ENCODE measurements at places on chromosomes 7 and 10.

- no peak for DNase-seq
These were observed 114.3 kb downstream of the TBXAS1 start for GRCh38 chr7:139943401-139943800.

DNA sequence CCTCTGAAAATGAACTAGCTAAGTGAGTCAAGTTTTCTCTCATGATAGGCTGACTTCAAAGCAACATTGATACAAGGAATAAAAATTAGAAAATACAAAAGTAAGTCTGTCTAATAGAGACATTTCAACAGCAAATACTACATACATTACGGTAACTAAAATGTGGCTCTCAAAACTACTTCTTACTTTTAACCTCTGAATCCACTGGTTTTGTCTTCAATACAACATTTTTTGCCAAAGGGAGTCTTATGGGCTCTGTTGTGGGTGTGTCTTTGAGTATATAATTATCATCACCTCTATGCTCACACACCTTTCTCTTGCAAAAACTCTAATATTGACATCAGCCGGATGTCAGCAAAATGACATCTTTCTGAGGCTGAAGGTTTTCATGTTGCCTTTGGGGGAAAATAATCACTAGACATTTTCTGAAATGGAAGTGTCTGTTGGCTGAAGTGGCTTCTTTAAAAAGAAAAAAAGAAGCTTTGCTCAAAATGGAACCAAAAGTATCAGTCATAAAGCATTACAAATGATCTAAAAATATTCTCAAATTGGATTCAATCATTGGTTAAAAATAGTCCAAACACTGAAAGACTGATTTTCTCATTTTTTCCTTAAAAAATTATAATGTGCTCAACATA lies 41.8 kb upstream of the FAM133B start:
- no peak for DNase-seq

DNA sequence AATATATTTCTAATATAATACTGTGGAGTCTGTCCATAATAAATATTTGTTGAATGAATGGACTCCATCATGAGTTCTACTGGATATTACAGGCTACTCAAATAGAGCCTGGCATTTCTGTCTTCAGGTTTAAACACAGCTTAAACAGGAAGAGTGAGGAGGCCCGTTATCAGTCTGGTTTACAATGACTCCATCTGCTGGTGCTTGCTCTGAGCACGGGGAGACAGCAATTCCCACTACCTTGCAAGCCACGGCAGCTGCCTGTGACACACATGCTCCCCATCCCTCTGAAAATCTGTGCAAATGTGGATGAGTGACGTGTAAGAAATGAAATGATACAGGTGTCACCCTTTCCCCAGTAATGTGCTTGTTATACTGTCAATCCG lies 293.5 kb upstream of the IMMP2L start:
- DNase-seq, result peak; percentile 20

GRCh38 chr7:95501261-95501832 lies 15.6 kb downstream of the ASB4 start:
- DNase-seq, result no peak

DNA sequence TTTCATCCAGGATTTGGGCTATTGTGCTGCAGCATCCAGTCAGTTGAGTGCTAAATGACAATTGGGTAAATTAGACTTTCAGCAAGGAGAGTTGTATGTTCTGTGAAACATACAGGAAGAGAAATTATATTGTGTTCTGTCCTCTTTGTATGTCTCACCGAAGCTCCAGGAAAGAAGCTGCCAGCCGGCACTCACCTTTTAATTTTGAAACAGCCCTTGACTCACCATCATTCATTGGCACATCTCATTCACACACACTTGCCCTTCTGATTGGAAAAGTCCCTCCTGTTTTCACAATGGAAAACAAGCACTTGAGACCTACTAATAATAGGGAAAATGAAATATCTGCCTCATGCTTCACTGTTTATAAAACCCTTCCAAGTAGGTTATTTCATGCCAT lies 495.6 kb downstream of the RPS24 start:
- no peak for DNase-seq

DNA sequence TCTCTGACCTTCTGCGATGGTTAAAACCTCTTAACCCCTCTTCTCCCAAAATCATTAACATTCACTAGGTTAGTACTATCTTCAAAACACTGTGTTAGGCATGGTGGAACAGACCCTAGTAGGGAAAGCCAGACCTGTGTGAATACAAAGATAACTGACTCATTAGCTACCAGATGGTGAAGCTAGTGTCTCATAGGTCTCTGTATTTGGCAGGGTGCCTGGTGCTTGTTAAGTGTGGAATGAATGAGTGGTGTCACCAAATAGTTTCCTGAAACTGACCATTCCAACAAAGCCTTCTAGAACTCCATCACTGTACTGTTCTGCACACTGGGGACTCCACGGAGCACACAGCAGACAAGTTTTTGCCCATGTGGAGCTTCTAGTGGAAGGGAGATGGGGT lies 27.7 kb upstream of the TM9SF3 start:
- DNase-seq, result peak; percentile 88

GRCh38 chr7:133534816-133535215 lies 281.9 kb downstream of the EXOC4 start:
- DNase-seq, result no peak

DNA sequence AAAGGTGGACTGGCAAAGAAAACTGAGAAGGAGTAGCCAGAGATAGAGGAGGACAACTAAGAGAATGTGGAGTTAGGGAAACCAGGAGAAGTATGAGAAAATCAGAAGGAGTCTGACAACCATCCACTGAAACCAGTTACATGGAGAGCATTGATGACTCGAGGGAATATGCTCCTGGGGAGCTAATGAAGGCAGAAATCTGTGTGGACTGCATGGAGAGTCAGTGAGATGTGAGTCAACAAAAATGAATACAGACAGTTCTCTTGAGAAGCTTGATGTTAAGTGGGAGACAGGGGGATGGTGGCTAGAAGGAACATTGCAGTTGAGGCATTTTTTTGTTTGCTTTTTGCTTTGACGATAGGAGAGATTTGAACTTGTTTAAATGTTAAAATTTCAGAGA lies 34.3 kb upstream of the ZNF32 start:
- DNase-seq, result peak; percentile 77

DNA sequence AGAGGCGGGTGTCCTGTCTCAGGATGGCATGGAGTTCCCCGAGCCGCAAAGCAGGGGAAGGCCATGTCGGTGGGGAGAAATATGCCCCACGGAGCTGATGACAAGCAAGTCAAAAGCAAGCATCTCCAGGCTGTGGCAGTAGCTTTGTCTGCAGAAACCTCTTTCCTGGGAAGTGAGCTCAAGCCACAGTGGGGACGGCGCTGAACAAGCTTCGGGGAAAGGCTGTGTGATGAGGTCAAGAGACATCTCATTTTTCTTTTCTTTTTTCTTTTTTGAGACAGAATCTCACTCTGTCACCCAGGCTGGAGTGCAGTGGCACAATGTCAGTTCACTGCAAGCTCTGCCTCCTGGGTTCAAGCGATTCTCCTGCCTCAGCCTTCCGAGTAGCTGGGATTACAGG lies 62.6 kb downstream of the ELFN1 start:
- no peak for DNase-seq

DNA sequence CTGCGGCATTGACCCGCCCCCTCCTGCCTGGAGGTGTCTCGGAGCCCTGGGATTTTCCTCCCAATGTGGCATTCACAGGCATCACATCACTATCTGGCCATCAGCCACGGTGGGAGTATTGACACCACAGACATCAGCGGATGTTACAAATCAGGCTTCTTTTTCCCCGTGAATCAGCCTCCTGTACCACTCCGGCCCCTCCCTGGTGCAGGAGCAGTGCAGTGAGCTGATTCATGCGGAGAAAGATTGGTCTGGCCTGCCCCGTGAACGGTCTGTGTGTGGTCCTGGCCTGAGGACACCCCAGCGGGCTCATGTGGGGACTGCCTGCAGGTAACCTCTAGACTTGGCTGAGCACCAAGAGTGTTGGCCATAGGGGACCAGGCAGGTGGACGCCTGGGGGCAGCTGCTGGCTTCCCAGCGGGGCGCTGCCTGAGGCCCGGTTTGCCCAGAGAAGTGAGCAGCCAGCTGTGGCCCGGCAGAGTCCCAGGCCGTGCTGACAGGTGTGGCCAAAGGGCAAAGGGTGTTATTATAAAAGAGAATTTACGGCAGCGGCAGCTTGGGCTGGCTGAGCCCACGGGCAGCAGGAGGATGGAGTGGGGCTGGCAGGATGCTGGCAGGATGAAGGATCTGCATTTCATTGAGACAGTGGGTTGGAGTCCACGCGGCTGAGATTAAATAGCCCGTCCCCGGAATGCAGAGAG lies 32.1 kb upstream of the GNA12 start:
- DNase-seq, result peak; percentile 81

DNA sequence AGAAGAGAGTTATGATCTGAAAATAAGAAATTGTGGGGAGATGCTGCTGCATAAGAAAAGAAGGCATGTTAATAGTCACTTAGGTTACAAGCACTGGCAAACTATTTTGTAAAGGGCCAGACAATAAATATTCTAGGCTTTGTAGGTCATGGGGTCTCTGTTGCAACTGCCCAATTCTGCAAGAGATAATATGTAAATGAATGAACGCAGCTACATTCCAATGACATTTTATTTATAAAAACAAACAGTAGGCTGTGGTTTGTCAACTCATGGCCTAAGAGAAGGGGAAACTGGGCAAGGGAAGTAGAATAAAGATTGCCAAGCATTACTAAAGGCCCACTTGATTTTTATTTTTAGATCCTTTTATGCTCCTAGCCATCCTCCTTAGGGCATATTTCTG lies 133.1 kb downstream of the RAPGEF5 start:
- DNase-seq, result no peak
